ENCODE measurements at places on chromosomes 16 and 17.
A peak's percentile ranks its signal among the peaks of the same experiment; 100 is the strongest.

DNA sequence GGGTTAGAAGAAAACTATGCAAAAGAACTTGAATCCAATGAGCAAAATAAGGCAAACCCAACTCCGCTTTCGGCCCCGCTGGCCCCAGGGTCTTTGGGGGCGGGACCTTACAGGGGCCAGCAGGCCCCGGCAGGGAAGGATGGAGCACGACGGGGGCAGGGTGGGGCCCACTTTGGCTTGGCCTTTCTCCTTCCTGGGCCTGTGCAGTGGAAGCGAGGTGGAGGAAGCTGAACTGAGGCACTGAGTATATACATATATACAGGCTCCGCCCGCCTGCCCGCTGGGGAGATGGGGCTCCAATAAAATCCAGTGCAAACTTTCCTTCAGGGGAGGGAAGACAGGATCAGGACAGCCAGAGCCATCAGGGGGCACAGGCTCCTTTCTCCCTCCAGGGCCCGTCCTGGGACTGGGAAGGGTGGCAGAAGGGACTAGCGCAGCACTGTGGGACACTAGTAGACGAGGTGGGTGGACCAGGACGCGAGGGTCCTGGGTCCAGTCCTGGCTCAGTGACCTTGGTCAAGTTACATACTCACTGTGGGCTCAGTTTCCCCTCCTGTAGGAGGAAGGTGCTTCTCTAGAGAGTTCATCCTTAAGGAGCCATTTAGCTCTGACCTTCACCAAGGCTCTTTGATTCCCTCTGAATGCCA lies 20.9 kb upstream of the MPO start:
- DNase-seq: no peak

GRCh38 chr16:81838794-81839193 lies 59.7 kb downstream of the PLCG2 start:
- DNase-seq: no peak

DNA sequence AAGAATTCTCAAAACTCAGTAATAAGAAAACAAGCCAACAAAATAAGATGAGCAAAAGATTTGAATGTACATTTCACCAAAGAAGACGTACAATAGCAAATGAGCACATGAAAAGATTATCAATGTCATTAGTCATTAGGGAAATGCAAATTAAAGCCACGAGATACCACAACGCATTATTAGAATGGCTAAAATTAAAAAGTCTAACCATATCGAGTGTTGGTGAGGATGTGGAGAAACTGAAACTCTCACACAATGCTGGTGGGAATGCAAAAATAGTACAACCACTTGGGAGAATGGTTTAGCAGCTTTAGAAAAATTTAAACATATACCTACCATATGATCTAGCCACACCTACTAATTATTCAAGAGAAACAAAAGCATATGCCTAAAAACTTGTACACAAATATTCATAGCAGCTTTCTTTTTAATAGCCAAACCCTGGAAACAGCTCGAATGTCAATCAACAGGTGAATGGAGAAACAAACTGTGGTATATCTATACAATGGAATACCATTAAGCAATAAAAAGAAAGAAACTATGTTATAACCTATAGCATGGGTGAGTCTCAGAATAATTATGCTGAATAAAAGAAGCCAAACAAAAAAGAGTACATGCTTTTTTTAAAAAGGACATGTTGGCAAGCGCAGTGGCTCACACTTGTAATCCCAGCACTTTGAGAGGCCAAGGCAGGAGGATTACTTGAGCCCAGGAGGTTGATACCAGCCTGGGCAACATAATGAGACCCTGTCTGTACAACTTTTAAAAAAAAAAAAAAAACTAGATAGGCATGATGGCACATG lies 103.6 kb downstream of the LITAF start:
- DNase-seq: no peak

GRCh38 chr16:79767421-79768275 lies 167.1 kb upstream of the MAF start:
- peak; percentile 15 for DNase-seq

DNA sequence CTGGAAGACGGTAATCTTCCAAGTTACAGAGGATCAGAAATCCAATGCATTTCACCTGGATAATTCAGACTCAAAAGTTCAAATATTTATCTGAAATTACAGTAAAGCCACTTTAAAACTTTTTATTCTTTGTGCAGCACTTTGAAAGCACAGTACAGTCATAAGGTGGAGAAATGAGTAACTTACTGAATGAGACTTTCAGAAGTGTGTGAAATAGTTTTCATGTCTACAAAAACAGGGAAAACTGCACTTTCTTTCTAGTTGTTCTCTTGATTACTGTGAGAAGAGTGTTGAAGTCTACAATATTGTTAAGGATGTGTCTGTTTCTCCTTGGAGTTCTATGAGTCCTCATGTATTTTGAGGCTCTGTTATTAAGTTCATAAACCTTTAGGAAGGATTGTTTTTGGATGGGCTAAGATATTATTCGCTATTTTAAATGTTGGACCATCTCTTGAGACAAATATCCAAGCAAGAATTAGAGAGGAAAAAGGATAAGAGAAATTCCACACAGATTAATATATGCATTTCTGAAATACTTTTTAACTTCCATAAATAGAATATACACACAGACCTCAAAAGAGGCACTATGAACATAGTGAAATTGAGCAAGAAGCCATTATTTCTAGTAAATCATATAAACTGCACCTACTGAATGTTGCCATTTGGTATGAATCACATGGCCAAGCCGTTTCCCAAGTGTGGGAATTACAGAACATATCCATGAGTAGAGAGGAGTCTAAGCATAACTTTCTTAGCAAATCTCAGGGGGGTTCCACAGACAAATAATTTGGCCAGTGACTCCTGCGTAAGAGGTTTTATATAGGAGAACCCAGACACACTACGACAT lies 83.6 kb upstream of the PLEKHM1 start:
- DNase-seq: no peak
